8988T (cell line): ENCODE measurements at places on chromosomes 1 and 21.

DNA sequence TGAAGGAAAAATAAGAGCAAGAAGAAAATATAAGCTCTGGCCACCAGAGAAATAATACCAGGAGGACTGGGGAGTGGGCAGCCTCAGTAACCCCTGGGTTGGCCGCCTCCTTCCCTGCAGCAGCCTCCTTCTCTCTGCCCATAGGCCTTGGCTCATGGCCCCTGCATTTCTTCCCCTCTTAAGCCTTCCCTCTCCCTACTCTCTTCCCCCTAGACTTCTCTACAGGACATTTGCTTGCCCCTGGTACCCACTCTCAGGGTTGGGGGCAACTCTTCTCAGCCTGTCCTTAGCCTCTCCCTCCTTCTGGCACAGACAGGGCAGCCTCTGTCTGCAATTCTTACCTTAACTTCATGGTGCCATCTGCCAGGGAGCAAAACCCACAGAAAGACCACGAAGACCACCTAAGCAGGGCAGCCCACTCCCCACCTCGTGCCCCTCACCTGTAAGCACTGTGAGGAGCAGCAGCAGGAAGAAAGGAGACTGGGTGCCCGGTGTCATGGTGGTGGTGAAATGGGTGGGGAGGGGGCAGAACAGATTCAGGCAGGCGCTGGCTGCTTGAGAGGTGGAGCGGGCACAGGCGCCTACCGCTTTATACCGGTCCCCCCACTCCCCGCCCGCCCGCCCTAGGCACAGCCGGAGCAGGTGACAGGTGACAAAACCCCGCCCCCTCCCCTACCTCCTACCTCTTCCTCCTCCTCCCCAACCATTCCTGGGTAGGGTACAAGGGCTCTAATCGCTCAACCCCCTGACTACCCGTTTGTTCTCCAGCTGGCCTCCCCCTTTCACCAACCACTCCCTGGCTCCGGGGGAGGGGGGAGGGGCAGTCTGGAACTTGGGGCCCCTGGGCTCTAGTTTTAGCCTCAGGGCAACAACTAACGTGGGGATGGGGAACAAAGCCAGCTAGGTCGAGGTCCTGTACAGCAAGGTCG, 15.1 kb downstream of the THBS3 start:
- DNase-seq, result peak; percentile 13

DNA sequence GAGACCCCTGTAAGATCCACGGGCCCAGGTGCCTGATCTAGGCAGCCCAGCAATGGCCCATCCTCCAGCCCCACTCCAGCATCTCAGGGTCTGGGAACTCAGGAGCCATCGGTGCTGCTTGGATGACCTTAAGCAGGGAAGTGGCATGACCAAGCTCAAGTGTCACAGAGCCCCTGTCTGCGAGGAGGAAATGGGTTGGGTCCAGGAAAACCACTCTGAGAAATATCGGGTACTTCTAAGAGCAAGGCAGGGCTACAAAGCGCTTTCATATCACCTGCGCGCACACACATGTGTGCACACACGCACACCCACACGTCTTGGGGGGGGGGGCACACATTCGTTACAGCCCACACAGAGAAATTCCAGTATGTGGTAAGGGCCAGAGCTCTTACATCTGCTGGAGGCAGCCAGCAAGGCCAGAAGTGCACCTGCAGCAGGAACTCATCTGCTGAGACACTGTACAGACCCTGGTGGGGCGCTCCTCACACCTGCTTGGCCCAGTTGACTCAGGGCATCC, 32.6 kb upstream of the SPOCD1 start:
- no peak for DNase-seq

GRCh38 chr1:223006371-223006770, 136.7 kb downstream of the TLR5 start:
- DNase-seq, result no peak

DNA sequence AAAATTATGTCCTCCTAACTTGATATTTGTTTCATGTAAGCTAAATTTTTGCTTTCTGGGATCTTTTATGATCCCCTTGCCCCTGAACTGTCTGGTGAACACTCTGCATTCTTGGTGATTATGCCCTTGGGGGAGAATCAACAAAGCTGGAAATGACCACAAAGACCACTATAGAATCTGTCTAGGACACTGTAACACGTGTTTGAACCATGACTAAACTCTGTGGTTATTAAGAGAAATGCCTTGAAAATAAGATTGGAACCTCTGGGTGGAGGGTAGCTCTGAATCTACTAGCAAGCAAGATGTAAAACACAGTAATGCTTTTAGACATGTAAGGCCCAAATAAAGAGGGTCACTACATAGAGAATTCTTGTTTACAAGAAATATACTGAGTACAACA, 237.5 kb downstream of the HMCN1 start:
- no peak for DNase-seq

- DNase-seq, result no peak
Observed at GRCh38 chr1:179761296-179761695, 18.2 kb downstream of the FAM163A start.

DNA sequence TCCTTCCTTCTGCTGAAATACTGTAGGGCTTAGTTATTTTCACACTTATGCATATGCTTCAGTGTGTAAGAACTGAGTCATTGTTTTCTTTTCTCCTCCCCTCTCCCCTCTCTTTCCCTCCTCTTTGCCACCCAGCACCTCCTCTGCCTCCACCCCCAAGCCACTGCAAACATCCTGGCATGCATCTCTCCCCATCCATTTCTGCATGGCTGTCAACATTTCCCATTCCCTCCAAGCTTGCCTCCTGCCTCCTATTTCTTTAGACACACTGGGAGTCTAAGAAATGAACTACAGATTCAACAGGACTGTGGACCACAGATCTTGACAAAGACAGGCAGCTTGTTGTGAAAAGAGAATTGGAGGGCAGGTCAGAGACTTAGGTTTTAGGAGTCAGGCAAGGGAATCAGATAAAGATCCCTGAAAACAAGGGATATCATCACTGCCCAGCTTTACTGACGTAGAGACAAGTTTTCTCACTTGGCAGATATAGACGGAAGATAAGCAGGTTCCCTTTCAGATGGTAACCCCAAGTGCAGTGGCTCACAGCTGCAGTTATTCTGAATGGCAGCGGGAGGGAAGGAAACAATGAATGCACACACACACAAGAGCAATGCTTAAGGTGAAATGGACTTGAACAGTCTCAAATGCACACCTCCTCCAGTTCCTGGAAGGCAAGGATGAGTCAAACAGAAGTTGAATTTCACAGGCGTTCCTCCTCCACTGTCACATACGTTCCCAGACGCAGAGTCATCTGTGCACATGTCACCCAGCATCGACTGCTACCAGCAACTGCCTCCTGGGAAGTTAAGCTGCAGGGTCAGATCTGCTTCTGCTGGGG, 56.1 kb downstream of the HIVEP3 start:
- no peak for DNase-seq

DNA sequence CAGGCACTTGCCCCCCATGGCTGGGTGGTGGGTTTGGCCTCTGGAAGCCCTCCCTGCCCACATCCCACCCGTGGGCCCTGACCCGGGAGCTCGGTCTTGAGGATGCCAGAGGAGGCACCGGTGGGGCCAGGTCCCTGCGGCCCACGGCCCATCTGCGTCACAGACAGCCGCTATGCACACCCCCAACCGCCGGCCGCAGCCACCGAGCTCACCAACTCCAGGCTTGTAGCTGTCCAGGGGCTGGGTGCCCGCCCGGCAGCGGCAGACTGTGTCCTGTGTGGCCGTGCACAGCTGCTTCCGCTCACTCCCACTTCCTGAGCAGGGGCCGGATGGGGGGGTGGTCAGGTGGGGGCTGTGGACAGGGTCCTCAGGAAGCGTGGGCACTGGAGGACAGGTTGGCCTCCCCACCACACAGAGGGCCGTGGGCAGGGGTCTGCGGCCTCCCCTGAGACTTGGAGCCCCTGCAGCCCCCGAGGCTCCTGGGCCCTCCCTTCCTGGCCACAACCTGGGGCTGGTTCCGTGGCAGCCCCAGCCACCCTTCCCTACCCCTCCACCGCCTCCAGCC, 1.1 kb downstream of the TNFRSF4 start:
- DNase-seq, result no peak

DNA sequence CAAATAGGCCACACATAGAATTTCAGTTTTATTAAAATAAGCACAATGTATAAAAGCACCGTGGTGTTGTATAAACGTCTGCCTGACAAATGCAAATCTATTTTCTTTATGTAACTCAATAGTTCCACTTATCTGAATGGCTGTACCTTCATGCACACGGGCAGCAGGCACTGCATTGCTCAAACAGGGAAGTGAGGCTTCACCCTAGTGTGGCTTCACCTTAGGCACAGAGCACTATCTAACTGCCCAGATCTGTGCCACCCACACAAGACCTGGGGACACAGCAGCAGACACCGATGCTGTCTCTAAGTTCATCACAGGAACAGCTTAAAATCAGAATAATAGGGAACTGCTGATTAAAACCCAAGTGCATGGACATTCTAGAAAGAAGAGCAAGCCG, 6.0 kb upstream of the KNCN start:
- DNase-seq, result no peak

DNA sequence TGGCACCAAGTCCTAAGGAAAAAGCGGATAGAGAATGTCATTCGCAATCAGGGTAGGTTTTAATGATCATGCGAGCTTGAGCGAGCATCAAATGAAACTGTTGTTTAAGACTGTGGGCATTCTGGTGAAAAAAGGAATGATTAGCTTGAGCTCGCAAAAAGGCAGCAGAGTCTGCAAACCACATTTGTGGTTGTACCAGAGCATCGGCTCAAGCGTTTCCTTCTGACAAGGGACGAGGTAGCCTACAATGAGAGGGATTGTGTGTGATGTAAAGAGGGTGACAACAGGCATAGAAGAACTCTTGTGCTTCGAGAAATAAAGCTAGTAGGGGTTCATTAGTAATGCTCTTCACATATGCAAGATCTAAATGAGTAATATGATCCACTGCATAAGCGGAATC, 11.1 kb upstream of the CD48 start:
- no peak for DNase-seq

DNA sequence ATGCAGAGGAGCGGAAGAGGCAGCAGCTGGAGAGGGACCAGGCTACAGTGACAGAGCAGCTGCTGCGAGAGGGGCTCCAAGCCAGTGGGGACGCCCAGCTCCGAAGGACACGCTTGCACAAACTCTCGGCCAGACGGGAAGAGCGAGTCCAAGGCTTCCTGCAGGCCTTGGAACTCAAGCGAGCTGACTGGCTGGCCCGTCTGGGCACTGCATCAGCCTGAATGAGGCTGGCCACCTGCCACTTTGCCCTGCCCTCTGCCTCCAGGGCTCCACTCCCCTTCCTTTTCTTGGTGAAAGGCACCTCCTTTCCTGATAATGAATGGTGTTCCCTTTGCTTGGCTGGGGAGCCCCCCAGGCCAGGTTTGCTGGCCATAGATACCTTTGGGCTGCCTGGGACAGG, 3.3 kb upstream of the HMGN2 start:
- no peak for DNase-seq

DNA sequence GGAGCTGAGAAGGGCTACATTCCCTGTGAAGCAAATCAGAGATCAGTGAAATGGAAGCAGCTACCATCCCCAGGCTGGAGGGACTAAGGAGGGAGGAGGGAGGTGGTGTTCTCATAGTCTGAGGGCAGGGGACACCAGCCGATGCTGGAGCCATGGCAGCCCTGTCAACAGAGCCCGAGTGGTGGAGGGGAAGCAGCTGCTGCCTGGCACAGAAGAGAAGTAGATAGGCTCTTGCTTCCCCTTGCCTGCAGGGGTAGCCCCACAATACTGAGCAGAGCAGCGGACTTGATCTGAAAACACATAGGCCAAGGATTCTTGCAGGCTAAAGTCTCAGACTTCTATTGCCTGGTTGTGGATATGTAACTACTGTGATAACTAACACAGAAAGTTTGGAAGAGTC, 255.1 kb downstream of the FGGY start:
- DNase-seq, result no peak

DNA sequence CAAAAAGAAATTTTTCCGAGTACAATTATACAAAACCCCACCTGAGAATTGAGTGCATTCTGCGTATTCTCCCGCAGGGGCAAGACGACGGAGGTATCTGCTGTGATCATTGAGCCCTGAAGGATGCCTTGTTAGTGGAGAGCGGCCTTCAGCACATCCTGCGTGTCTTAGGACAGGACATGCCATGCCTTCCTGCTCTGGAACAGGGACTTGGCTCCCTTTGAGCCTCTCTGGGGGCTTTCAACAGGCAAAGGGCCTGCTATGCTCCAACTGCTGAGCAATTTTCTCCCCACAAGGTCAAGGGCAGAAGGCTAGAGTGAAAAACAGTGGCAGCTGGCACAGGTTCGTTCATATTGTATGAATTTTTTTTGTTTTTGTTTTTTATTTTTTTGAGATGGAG, 52.4 kb downstream of the TOR1AIP2 start:
- no peak for DNase-seq

DNA sequence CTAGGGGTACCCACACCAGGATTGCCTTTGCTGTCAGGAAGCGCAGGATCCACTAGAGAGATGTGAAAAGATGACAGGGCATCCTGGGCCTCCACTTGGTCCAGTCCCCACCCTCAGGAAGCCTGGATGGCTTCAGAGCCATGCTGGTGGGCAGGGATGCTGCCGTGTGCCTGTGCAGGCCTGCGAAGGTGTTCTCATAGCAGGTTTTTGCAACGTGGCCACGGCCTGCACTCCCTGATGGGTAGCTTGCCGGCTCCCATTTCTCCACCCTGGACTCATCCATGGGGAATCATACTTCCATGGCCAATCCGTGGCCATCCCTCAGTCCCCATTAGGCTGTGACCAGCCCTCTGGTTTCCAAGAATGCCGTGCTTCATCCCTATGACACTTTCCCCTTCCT, 34.1 kb upstream of the CNTN2 start:
- no peak for DNase-seq

DNA sequence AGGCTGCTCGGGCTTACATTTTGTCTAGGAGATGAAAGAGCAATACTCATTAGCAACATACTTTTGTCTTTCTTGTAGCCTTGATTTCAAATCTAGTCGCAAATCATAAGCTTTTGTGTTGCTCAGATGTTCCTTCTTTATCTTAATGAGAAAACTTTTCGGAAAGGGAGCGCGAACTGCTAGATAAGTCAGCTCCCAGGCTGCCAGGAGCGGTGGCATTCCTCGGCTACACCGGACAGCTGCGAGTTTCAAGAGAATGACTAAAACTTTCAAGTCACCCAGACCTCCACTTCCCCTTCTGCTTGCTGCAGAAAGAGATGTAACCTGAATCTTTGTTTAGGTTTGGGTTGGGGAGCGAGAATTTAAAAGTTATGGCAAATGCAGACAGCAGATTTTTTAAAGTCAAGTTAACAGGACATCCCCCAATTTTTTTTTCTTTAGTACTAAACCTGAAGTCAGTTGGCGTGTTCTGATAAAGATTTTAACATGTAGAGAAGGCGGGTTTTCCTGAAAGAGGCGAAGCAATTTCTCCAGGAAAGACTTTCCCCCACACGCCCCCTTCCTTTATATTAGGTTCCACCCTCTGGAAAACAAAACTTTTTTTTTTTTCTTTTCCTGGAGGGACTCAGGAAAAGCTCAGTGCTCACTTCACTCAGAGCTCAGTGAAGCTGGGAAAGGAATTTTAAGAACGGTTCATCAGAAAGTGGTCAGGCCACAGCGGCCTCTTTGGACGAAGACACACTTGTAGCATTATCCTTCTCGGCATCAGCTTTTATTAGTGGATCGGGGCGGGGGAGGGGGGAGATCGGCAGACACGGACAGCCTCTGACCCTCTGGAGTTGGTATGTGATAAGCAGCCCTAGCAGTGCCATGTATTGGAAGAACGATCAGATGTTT, at the start of gene LHX8:
LHX8 (plus strand) TSS at position 639 of the 897 bp plus-strand sequence. CDS start 2,227 bp downstream, outside the sequence.
- DNase-seq, result no peak

GRCh38 chr1:94755675-94756074, 64.5 kb upstream of the SLC44A3 start:
- DNase-seq, result no peak
